KBM-7 (cell line): ENCODE measurements at places on chromosomes 6 and 20.

DNA sequence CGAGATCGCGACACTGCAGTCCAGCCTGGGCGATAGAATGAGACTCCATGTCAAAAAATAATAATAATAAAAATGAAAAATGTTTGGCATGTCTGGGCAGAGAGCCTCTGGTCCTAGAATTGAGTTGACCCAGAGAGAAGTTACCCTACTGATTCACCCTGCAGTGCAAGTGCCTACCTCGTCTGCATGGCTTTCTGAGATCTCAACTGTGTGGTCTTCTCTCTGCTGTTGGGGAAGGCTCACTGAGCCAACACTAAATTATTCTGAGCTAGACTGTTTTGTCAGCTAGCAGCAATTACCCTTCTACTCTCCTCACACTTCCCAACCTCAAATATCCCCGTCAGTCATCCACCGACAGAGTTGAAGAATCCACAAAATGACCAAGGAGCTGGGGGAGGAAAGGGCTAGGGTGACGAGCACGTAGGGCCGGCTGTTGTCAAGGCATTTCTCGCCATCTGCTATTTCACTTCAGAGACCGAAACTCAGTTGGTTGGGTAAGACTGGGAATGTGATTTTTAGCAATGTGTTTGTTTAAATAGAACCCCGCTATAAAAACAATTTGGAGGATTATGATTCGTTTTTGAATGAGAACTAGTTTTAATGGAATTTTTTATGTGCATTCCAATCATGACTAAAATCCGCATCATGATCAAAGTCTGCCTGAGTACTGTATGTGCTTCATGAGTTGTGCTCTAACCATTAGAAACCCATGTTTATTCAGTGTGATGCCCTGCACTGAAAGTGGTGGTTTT lies 9.4 kb downstream of the MAS1 start:
- no peak for DNase-seq

- DNase-seq: no peak
These were observed 141.1 kb downstream of the SYNDIG1 start for GRCh38 chr20:24610341-24611115.

DNA sequence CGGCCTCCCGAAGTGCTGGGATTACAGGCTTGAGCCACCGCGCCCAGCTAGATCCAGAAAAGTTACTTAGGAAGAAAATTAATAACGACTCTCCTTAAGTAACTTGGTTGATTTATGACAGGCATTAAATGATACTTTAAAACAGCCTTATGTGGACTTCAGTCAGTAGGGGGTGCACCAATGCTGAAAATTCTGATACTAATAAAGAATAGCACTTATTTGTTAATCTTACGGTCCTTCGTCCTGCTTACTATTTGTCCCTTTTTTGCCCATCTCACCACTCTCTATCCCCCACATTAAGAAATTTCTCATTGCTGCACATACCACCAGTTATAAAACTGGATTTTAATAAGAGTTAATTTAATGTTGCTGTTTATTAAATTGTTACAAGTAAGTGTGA lies 12.7 kb upstream of the PRELID3B start:
- DNase-seq: no peak

- no peak for DNase-seq
These were observed 61.3 kb downstream of the ANKRD6 start for GRCh38 chr6:89494131-89494793.

- no peak for DNase-seq
These were observed 610.5 kb downstream of the HTR1B start for GRCh38 chr6:76852776-76853175.

DNA sequence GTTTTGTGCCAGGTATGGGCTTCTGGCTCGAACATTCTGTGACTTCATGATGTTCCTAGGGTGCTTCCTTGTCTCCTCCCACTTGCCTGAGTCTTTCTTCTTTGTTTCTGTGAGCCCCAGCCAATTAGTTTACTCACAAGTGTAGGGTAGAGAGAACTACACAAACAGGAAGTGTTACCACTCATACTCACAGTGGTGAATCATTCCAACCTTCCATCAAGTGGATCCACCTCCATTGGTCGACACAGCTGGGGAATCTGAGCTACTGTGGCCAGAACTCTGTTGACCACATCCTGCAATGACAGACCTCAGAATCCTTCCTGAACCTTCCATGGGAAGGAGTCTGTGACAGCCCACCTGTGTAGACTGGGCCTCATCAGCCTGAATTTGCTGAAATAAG lies 76.8 kb downstream of the UNC5CL start:
- peak; percentile 2 for DNase-seq

DNA sequence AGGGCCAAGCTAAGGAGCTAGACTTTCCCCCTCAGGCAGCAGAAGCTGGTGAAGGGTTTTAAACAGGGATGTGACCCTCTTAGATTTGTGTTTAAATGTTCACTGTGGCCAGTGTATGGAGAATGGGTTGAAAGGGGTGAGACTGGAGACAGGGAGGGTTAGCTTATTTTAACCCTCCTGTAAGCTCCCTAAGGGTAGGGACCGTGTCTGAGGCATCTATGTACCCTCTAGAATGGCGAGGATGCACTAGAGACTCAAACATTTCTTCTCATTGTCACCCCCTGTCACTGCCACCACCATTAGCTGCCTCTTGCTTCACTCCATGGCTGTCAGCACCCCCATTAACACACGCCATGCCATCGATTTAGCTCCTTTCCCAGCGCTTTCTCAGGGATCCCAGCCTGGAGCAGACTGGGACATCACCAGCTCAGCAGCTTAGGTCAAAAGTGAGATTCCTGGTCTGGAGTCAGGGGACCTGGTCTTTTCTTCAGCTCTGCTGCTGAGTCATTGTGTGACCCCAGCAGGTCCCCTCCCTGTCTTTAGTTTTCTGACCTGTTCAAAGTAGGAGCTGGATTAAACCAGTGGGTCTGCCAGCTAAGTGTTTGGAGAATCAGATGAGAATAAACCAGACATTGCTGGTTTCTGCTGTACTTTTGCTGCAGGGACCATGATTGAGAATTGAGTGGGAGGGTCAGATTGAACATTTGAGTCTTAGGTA lies 1.1 kb upstream of the SLC22A7 start:
- no peak for DNase-seq

GRCh38 chr6:5191222-5191621 lies 69.5 kb downstream of the LYRM4 start:
- no peak for DNase-seq

- no peak for DNase-seq
These were observed 14.3 kb upstream of the C20orf144 start for GRCh38 chr20:33647603-33648395.

- DNase-seq: peak; percentile 72
These were observed 8.8 kb upstream of the SRSF6 start for GRCh38 chr20:43448748-43449535.

GRCh38 chr20:9723501-9724202 lies 115.2 kb downstream of the PAK5 start:
- DNase-seq: no peak

DNA sequence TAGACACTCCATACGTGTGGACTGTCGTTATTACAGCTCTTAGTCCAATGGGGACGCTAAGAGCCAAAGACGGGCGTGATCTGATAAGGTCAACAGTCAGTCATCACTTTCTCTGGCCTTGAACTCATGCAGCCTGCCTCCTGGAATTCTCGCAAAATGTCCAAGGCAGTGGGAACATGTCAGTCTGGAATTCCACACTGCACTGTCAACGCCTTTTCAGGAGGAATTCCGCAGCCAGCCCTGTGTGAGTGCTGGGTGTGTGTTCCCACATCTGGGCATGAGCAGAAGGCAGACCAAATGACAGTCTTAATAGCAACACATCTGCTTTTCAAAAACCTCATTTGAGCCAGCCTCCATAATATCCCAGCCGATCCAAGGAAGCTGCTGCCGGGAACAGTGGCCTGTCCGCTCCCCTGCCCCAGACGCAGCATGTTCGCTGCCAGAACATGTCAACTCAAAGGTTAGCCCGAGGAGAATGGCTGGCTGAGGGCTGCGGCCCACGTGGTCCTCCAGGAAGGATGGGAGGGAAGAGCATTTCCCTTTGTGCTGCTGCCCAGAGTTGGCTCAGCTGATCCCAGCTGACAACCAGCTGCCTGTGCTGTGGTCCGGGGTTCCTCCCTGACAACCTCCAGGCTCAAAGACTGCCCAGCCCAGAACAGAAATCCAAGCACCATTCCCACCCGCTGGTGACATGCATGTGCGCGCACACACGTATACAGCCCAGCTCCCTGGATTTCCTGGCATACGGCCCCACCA lies 103.1 kb downstream of the SULF2 start:
- DNase-seq: no peak

GRCh38 chr6:13553646-13554045 lies 20.8 kb upstream of the SIRT5 start:
- no peak for DNase-seq

- peak; percentile 2 for DNase-seq
These were observed 182.4 kb upstream of the MCHR2 start for GRCh38 chr6:100176311-100176950.

DNA sequence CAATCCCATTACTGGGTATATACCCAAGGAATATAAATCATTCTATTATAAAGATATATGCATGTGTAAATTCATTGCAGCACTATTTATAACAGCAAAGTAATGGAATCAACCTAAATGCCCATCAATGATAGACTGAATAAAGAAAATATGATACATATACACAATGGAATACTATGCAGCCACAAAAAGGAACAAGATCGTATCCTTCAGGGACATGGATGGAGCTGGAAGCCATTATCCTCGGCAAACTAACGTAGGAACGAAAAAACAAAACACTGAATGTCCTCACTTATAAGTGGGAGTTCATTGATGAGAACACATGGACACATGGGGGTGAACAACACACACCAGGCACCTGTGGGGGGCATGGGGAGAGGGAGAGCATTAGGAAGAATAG lies 156.7 kb downstream of the RNGTT start:
- no peak for DNase-seq
